NCI-H2171 (cell line): ENCODE measurements at places on chromosomes 12 and 14.
A peak's percentile ranks its signal among the peaks of the same experiment; 100 is the strongest.

- DNase-seq = no peak
Observed at GRCh38 chr12:52971679-52972329, 22.9 kb downstream of the KRT18 start.

GRCh38 chr14:98689951-98690350, 582.0 kb downstream of the BCL11B start:
- DNase-seq = no peak

- no peak for DNase-seq
Observed at GRCh38 chr12:53952871-53953734, 1.6 kb upstream of the HOXC12 start.

DNA sequence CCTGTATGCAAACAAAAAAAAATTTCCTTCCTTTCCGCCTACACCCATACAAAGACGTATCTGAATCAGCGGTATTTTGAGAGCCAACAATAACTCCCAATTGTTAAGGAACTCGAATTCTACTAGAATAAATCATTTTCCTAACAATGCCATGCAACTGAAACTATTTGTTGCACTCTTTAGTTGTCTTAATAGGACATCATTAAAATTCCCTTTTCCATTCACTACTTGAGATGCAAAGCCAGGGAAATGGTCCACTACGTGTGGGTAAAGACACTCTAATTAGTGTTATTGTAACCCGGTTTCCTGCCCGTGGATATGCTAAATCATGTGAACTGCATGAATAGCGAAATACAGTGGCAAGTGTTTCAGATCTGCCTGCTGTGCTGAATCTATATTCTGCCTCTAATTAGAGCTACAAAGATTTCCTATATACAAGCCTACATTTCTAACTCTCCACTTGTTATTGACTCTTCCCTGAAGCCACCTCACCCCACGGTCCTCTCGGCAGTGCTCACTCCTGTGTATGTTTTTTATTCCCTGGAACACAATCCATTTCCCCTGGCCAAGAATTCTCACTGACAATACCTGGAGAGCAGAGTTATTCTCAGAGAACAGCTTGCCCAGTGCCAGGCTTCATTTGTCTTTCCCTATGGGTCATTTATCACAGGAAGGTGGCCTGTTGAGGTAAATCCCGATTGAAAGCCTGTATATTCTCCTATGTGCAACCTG, 168.3 kb downstream of the PAWR start:
- no peak for DNase-seq

DNA sequence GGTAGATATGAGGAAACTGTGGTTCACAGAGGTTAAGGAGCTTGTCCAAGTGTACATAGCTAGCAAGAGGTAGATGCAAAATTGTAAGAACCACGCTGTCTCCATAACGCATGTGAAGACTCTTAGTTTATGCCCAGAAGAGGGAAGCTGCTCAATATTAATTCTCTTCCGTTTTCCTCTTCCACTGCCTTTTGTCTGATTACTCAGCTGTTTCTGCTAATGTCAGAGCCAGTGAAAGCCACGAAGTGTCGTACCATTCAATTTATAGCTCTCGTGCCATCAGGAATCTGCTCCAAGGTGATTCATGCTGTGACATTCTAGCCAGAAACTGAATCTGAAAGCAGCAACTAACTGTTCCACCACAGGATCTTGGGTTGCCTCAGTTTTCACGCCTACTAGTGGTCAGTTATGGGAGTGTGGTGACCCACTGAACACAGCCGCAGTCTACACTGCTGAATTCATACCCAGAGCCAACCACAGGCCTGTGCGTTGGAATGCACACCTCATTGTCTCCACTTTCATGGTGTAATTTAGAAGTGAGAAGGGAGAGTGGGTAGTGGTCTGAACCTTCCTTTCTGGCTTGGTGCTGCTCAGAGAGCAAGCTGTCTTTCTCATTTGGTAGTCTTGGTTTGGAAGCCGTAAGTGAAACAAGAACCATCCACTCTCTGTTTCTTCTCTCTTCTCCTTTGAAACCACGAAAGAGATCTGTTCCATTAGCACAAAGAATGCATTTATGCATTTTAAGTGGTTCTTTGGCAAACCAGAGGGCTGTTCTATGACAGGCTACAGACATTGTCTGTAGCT, 74.2 kb upstream of the NAP1L1 start:
- no peak for DNase-seq

GRCh38 chr12:63978519-63978918, 134.0 kb downstream of the SRGAP1 start:
- DNase-seq = no peak

DNA sequence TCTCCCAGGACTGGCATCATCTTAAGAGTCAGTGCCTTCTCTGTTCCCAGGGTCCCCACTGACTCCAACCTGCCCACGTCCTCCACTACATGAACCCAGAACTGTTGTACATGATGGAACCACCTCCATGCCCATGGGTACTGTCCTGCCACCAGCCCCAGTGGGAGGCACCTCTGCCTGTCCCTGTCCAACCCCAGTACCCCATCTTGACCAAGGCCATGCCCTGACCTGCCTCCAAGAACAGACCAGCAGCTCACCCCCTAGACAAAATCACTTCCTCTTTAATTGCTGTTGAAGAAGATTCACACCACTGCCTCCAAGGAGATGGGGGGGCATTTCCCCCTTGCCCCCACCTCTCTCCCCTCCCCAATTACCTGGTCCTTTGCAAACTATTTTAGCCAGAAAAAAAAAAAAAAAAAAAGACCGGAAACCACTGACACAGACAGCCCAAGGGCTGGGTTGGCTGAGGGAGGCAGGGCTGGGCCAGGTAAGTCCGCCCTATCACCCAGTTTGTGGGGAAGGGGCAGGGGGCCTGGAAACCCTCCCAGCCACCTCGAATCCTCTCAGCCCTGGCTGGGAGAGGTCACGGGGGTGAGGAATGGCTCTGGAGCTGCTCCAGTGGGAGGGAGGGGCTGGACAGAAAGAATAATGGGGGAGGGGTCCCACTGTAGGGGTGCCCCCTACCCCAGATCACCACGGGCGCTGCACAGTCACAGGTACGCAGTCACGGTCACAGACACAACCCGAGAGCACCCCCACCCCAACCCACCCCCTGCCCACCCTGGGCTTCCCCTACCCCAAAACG, 13.4 kb downstream of the AGAP2 start:
- DNase-seq = no peak

- DNase-seq = no peak
Observed at GRCh38 chr12:47808050-47808449, 11.7 kb downstream of the HDAC7 start.

DNA sequence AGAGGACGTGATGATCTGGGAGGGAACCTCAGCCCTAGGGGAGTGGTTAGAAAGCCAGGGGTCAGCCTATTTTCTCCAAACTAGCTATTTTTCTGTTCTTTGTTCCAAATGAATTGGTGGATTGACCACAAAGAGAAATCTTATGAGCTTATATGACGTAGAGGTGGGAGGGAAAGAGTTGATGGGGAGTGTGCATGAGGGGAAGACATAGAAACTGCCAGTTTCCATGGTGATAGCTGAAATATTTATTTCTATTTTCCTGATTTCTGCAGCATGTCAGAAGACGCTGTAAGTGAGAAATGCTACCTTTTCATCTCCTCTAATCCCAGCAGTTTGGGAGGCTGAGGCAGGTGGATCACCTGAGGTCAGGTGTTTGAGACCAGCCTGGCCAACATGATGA, 51.4 kb upstream of the CISTR start:
- DNase-seq = no peak

GRCh38 chr12:71840231-71840847, 780 bp downstream of the TBC1D15 start:
- no peak for DNase-seq

- DNase-seq = peak; percentile 6
Observed at GRCh38 chr14:99718811-99719192, 34.7 kb downstream of the CYP46A1 start.

- no peak for DNase-seq
Observed at GRCh38 chr12:27841392-27841882, 61.4 kb upstream of the MANSC4 start.

GRCh38 chr14:21017528-21018245, 7.2 kb downstream of the NDRG2 start:
- no peak for DNase-seq

DNA sequence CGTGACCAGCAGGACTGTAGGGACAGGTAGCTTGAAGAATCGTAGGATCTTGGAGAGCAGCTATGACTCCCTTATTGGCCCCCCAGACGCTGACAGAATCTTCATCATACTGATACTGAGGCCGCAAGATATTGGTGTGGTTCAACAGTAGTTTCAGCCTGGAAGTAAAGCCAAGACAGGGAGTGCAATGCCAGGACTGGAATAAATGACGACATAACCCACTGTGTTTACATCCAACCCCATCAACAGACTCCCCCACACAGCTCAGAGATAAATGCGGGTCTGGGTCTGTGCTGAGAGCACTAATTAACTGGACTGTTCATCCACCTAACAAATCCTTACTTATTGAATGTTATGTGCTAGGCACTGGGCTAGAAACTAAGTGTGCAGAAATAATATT, 16.6 kb downstream of the NOXRED1 start:
- DNase-seq = no peak

GRCh38 chr12:88764781-88765480, 184.7 kb upstream of the KITLG start:
- DNase-seq = no peak

DNA sequence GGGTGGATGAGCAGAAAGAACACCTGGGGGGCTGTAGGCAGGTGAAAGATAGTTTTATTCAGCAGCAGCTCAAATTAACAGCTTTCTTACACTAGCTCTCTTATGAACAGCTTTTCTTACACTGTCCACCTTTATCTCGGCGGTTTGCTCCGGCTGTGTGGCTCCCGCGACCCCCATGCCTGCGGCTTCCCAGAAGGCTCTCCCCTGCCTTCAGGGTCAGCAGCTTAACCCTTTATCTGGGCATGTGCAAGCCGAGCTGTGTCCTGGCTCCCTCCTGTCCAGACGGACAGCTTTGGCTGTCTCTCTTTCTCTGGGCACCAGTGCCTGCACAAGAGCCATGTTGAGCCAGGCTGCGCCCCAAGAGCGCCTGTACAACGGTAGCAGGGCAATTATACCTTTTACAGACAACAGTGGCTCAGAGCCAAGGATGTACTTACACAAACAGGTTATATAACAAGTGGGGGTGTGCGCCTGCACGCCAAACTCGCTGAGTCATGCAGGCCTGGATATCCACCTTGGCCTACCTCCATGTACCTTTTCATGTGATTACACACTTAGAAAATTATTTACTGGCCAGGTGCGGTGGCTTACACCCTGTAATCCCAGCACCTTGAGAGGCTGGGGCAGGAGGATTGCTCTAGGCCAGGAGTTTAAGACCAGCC, 28.5 kb upstream of the KLHL42 start:
- DNase-seq = peak; percentile 100

DNA sequence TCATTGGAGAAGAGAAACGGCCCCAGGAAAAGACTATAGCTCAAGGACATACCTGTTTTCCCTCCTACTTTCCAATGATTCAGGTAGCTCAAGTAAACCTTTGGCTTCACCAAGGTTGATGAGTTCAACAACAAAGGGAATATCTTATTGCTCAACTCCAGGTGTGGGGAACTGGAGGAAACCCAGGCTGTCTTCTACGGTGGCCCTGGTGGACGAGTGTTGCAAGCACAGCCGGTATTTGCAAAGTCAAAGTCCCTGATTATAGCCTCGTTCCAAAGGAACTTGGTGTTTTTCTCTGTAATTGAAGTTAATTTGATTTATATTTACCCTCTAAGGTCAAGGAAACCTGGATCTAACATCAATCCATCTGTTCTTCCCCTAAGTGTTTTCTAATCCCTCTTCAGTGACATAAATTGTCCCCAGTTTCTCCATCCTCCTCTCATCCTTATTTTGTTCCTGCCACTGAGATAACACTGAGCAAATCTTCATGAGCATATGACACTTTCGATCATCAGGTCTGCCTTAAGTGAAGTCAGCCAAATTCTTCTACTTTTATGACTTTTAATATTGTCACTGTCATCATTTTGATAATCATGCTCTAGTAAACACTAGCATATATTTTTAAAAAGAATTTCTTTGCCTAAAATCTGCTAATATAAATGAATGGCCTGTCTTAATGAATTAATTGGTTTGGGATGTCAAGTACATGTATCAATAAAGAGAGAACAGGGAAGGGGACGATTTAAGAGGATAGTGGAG, 174.6 kb upstream of the TBX3 start:
- no peak for DNase-seq

GRCh38 chr12:27542628-27543027, 18.6 kb downstream of the PPFIBP1 start:
- no peak for DNase-seq

DNA sequence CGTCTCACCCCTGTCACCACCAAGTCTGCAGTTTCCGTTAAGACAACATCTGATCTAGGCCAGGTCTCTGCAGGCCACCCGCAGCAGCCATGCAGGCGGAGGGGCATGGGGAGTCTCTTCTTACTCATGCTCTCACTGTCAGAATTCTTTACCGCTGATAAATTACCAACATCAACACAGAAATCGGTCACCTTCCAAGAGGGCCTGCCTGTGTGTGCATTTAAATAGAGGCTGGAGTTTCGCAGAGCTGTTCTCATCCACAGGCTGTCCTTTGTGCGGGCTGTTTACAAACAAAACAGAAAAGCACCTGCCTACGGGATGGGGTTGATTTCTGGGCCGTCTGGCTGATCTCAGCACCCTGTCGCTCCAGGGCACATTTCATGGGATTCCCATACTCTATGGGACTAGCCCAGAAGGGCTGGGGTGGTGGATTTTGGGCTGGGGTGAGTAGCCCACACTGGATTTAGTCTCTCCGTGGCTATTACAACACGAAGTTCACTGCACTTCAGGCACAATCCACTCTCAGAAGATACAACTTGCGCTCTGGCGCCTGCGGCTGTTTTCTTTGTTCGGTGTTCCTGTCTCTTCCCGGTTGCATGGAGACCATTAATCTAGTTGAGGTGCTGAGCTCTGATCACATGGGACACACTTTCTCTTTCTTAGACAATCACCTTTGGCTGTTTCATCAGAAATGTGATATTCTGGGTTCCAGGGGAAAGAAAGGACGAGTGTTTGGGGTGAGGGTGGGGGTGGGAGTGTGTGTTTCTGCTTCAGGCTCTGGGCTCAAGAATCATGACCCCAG, 331.1 kb downstream of the GLT1D1 start:
- DNase-seq = no peak

DNA sequence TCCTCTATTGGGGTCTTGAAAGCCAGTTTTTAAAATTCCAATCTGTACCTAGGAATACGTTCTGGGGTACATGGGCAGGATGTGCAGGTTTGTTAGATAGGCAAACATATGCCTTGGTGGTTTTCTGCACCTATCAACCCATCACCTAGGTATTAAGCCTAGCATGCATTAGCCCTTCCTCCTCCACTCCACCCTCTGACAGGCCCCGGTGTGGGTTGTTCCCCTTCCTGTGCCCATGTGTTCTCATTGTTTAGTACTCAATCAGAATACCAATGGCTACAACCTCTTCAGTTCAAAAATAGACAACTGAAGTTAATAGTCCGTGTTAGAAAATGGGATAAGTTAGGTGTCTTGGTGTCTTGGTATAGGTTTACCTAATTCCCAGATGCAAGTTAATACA, 3.4 kb downstream of the NTS start:
- no peak for DNase-seq

DNA sequence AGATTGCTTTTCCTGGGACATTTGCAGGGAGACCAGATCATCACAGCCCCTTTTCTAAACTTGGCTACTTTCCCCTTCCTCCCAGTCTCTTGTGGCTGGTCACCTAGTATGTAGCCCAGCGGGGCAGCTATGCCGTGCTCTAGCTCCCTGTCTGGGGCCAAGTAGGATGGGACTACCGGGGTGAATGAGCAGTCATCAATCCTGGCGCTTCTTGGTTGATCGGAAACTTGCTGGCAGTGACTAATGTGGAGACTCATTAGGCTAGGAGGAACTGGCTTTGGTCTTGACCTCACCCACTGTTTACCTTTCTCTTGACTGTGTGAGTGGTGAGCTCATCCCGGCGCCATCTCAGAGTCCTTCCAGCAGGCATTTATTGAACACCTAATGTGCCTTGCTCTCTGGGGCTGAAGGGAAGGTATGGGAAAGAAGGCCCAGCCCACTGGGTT, 15.9 kb downstream of the PLEKHG3 start:
- DNase-seq = no peak
